ENCODE measurements at places on chromosomes 4 and X. TPM values are rescaled to one million over a fixed set of nuclear protein-coding genes. Genes with fewer than 3 reads are reported as not detected.

Gene THOC2
- 166 TPM for polyA plus RNA-seq

Gene MND1
- 9.6 TPM for polyA plus RNA-seq

Gene SLC25A5
- polyA plus RNA-seq: 217 TPM

GRCh38 chrX:30900227-30900626 is 11.2 kb upstream of the TAB3 start:
- no peak for DNase-seq

GRCh38 chrX:9465380-9466123 is 694 bp downstream of the TBL1X start:
- DNase-seq: peak; percentile 14

GRCh38 chrX:82764521-82764920 is 743.6 kb upstream of the POU3F4 start:
- DNase-seq: no peak
